ENCODE measurements at places on chromosomes 3 and 15.
A peak's percentile ranks its signal among the peaks of the same experiment; 100 is the strongest.

DNA sequence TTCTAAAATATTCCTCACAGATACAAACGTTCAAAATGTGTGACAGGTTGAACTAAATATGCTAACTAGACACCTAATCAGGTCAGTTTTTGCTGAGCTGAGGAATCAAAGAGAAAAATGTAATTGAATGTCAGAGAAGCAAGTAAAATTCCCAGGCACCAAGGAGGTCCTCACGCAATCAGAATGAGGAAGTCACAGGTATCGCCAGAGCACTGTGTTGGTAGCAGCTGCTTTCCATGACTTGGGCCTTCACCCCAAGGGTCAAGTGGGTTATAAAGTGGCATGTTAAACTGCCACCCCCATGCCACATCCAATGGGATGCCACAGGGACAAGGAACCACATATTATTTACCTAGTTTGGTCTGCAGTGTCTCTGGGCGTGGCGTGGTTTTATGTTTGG lies 125.0 kb downstream of the TFG start:
- DNase-seq: no peak

GRCh38 chr3:37072892-37073291 lies 79.6 kb downstream of the MLH1 start:
- DNase-seq: peak; percentile 87

GRCh38 chr3:52359116-52359855 lies 43.2 kb downstream of the DNAH1 start:
- no peak for DNase-seq

DNA sequence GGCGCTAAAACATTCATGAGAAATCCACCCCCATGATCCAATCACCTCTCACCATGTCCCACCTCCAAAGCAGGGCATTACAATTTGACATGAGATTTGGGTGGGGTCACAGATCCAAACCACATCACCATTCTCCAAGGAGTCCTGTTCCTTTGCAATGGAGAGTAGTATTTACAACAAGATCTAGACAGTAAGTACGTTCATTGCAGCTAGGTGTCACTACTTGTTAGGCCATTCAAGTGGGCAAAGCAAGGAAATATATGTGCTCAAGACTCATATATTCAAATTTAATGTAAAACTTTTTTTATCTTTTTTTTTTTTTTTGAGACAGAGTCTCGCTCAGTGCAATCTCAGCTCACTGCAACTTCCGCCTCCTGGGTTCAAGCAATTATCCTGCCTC lies 79.3 kb downstream of the AQP9 start:
- peak; percentile 16 for DNase-seq

- DNase-seq: no peak
Observed at GRCh38 chr15:67992411-67992810, 61.7 kb upstream of the PIAS1 start.

GRCh38 chr3:88031642-88032077 lies 27.1 kb downstream of the CGGBP1 start:
- DNase-seq: peak; percentile 71

DNA sequence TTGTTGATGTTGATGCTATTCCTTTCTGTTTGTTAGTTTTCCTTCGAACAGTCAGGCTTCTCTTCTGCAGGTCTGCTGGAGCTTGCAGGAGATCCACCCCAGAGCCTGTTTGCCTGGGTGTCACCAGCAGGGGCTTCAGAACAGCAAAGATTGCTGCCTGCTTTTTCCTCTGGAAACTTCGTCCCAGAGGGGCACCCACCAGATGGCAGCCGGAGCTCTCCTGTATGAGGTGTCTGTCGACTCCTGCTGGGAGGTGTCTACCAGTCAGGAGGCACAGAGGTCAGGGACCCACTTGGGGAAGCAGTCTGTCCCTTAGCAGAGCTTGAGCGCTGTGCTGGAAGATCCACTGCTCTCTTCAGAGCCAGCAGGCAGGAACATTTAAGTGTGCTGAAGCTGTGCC lies 303.2 kb downstream of the ZIC1 start:
- no peak for DNase-seq

GRCh38 chr3:168671091-168671490 lies 575.4 kb upstream of the GOLIM4 start:
- DNase-seq: peak; percentile 22

- no peak for DNase-seq
Observed at GRCh38 chr3:189304465-189305351, 132.9 kb downstream of the TPRG1 start.

GRCh38 chr3:177245250-177245649 lies 48.0 kb upstream of the TBL1XR1 start:
- no peak for DNase-seq

- peak; percentile 49 for DNase-seq
Observed at GRCh38 chr3:33144433-33144832, 30.6 kb downstream of the CRTAP start.

GRCh38 chr15:73237910-73238309 lies 130.8 kb downstream of the HCN4 start:
- no peak for DNase-seq

DNA sequence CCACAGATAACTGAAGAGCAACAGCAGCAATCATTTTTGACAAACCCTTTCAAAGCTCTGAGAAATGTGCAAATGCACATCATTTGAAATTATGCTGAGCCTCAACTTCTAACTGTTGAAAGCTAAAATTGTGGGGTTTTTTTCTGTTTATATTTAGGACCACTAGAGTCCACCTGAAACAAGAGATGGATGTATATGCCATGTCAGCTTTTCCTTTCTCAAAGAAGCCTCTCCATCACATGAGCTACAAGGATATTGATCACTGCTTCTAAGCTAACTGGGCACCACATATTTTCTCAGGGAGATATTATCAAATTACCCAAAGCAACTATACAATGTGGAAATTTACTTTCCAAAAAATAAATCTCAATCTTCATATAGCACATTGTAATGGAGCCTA lies 498.6 kb upstream of the ZNF385D start:
- DNase-seq: no peak

DNA sequence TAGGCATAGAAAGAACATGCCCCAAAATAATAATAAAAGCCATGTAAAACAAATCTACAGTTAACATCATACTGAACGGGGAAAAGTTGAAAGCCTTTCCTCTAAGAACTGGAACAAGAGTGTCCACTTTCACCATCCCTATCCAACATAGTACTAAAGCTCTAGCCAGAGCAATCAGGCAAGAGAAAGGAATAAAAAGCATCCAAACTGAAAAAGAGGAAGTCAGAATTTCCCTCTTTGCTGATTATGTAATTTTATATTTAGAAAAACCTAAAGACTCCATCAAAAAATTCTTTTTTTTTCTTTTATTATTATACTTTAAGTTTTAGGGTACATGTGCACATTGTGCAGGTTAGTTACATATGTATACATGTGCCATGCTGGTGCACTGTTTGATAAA lies 661.6 kb upstream of the CBLB start:
- DNase-seq: peak; percentile 7

GRCh38 chr3:84621823-84622222 lies 337.0 kb upstream of the CADM2 start:
- DNase-seq: no peak

GRCh38 chr3:39911465-39912309 lies 102.3 kb downstream of the MYRIP start:
- DNase-seq: no peak

DNA sequence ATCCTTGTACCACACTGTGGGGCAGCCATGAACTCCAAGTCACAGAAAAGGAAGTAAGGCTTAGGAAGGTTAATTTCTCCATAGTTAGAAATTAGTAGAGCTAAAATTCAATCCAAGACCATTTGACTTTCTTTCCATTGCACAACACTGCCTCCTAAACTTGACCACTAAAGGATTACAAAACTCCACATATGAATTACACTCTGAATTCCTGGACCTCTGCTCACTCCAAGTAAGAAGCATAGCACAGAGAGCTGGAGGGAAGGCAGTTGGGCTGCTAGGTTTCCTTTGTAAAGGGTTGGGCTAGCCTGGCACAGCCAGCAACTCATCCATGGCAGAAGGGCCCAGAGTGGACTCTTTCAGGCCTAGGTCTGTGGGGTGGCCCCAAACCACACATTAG lies 134.4 kb downstream of the MYLK start:
- no peak for DNase-seq

DNA sequence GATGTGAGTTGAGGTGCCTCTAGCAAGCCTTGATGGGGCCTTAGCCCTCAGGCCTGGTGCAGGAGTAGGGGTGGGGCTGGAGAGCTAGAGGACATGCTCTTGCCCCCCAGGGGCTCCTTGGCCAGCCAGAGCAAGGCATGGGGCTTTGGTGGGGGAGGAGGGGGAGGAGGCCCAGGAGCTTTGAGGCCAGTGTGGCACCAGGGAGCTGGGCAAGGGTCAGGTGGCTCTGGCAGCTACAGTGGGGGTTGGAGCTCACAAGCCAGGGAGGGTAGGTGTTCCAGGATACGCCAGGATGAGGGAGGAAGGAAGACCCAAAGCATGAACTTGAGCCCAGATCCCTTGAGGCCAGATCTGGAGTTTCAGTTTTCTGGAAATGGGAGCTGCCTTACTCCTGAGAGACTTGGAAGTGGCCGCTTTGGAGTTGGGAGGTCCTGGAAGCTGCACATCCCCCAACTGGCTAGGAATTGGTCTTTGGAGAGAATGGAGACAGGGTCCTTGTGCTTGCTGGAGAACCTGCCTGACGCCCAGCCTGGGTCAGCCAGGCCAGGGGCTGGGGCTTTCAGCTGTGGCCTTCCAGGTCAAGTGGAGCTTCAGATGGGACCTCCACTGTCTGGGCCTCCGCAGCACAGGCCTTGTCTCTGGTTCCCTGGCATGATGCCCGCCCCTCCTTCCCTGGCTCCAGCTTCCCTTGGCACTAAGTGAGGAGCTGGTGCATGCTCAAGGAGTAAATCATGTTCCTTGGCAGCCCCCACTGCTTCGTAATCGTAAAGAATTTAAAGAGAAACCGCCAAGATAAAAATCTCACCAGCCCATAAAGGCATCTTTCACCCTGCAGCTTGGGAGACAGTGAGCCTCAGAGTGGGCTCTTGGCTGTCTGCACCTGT lies 8.7 kb downstream of the SEMA3F start:
- no peak for DNase-seq

- DNase-seq: peak; percentile 57
Observed at GRCh38 chr3:32432711-32433530, 41.3 kb downstream of the CMTM7 start.

DNA sequence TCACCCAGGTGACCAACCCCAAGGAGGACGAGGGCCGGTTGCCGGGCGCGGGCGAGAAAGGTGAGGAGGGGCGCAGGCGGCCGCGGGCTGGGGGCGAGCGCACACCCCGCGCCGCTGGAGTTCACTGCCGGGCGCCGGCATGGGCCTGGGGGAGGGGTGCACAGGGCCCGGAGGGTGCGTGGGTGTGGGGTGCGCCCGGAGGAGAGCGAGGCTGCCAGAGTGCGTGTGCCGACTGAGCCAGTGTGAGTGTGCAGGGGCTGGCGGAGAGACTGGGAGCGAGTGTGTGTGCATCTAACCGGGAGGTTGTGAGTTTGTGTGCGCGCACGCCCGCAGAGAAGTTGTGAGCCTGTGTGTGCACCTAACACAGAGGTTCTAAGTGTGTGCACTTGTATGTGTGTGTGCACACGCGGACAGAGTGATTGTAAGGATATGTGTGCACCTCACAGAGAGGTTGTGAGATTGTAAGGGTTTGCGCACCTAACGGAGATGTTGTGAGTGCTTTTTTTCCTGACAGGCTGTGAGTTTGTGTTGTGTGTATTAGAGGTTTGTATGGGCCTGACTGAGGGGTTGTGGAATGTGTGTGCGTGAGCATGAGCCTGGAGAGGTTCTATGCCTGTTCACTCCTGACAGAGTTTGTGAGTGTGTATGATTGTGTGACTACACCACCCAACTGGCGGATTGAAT lies 681 bp downstream of the CTDSPL start:
- peak; percentile 68 for DNase-seq

- no peak for DNase-seq
Observed at GRCh38 chr3:39937315-39937714, 127.9 kb downstream of the MYRIP start.

DNA sequence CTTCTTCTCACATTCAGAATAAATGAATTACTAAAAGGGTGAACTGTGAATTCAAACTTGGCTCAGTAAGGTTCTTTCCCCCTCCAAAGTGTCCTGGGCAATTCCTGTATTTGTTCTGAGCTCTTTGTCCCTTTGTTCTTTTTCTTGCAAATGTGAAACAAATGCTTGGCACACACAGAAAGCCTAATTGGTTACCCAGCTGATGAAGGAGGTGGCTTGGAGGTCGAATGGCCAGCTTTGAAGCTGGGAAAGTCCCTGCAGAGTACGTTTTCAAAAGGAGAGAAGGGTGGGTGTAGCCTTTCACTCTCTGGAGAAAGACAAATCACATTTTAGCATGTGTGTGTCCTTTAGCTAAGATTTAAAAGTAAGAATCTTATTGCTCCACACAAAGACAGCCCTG lies 154.4 kb downstream of the PEX5L start:
- DNase-seq: no peak

- no peak for DNase-seq
Observed at GRCh38 chr15:88020806-88021205, 235.7 kb downstream of the NTRK3 start.

DNA sequence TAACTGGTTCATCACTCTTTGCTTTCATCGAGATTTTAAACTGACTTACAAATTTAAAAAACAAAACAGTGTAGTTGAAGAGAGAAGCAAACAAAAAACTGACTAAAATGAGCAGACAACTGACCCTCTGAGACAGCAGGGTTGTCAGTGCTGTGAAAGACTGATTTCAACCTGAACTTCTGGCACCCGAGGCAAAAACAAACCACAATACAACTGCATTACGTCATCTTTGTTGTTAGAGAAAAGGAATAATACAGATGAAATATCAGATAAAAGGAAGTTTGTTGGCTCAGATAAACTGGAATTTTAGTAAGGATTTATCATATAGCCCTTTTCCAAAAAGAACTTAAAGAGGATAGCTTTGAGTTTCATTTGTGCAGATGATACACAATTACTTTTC lies 51.1 kb downstream of the PARP15 start:
- DNase-seq: peak; percentile 10

DNA sequence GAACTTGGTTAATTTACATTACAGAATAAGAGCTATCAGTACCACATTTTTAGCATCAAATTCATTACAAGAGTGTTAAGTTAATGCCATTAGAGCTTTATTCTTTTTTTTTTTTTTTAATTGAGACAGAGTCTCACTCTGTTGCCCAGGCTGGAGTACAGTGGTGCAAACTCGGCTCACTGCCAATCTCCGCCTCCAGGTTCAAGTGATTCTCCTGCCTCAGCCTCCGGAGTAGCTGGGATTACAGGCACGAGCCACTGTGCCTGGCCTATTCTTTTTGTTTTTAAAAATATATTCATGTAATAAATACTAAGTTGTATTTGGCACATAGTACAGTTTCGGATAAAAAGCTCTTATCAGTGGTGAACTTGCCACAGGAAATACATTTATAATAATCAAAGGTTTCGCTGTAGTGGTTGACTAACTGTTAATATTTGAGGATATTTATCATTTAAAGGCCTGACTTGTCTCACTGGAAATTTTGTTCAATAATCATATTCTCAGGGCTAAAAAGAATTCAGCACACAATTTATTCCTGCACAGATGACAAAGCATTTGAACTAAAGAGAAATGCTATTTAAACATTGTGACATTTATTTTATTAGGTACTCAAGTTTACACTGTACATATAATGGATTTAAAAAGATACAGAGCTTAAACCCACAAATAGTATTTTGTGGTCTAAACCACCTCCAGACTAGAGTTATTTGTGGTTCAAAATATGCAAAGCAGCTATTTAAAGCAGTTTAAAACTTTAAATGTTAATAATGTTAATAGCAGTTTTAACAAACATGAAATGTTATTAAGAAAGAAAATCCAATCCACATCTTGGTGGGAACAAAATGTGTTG lies 6.1 kb upstream of the LEKR1 start:
- peak; percentile 31 for DNase-seq

Measured in hematopoietic multipotent progenitor cell treated with erythropoietin and hydrocortisone succinate and interleukin-3 and kit ligand, for 4 days (in vitro differentiated cells).